ENCODE measurements at places on chromosomes 5 and 9.

GRCh38 chr5:179836225-179837019, 15.7 kb downstream of the SQSTM1 start:
- DNase-seq, result no peak

DNA sequence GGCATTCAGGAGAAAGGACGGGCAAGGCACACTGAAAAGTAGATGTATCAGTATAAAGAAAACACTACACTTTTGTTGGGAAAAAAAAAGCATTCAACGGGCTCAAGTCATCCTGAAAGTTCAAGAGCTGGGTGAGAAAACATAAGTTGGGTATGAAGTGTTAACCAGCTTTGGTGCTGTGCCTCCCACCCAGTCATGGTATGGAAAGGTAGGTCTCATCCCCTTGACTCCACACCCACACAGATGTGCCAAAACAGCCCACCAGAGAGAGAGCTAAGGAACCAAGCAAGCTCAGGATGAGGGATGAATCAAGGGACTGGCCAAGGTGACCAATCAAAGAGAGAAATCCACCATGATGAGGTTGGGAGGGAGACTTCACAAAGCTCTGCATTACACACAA, 54.7 kb downstream of the ESM1 start:
- no peak for DNase-seq

- DNase-seq, result no peak
Observed at GRCh38 chr9:94623253-94623652, 16.1 kb downstream of the FBP1 start.

- no peak for DNase-seq
Observed at GRCh38 chr9:124132671-124133147, 121.1 kb downstream of the LHX2 start.

- DNase-seq, result no peak
Observed at GRCh38 chr9:89304834-89305188, 6.2 kb upstream of the CKS2 start.

- no peak for DNase-seq
Observed at GRCh38 chr5:141785711-141786110, 92.5 kb downstream of the PCDH1 start.

DNA sequence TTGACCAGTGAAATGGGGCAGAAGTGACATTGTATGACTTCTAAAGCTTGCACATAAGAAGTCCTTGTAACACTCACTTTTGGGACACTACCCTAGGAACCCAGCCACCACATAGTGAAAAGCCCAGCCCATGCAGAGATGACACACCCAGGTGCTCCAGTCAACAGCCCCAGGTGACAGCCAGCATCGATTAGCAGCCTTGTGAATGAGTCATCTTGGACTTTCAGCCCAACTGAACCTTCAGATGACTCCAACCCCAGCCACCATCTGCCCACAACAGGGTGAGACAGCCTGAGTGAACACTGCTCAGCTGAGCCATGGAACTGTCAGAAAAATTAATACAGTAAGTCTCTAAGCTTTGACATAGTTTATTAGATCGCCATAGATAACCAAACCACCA, 458.6 kb downstream of the ZSWIM6 start:
- DNase-seq, result no peak

DNA sequence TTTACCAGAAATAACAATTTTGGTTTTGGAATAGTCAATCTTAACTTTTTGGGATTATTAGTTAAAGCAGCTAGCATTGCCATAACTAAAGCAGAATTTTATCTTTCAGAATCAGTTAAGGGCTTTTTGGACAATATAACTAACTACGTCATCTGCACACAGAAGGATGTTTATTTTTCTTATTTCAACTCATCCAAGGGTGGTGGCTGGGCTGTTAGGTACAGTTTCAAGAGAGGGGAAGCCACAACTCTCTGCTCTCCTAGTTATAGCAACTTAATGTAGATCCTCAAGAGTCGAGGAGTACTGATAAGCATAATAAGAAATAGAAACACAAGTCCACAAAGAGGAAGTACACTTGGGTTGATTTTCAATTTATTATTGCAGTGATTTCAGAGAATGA, 65.6 kb downstream of the ANKRD55 start:
- no peak for DNase-seq

- DNase-seq, result no peak
Observed at GRCh38 chr5:112210430-112211005, 208.6 kb downstream of the EPB41L4A start.

- no peak for DNase-seq
Observed at GRCh38 chr9:76882686-76883085, 23.2 kb downstream of the PRUNE2 start.

DNA sequence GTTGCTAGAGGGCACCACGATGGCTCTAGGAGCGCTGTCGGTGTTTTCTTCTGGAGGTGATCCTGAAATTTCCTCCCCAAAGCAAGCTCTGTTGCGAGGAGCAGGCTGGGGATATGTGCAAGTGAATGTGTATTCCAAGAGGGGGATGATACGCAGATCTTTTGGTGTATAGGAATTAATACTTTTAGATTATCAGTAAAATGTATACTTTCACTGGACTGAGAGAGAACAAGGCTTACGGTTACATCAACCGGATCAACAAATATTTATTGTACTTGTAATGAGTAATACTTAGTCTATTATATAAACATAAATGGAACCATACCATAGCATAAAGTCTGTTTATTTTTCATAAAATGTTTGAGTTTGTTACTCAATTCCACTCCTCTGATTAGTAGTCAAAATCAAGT, 632 bp upstream of the PRKAA1 start:
- DNase-seq, result no peak

DNA sequence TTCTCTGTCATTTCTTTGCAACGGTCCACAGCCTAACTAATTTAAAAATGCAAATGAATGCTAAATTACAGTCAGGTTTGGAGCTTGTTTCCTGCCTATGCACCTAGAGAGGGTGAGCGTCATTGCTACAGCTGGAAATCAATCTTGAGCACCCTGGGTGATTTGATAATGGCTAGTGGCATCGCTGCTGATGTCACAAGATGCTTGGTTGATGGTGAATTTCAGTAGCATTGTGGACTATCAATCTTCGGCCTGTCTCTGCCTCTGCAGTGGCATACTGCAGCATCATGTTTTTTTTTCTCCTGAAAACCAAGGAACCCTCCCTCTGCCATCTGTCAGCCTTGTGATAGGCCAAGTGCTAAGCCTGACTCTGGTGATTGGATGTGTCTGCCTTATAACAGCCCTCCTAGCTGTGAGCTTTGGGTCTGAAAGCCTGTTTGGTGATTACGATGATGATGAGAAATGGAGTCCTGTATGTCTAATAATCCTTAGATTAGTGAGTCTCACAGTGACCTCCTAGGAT, 75.3 kb downstream of the NMUR2 start:
- DNase-seq, result peak; percentile 65

- DNase-seq, result no peak
Observed at GRCh38 chr9:8962084-8962483, 1162.5 kb upstream of the DMAC1 start.
